8988T (cell line): ENCODE measurements at places on chromosomes 13 and 19.

DNA sequence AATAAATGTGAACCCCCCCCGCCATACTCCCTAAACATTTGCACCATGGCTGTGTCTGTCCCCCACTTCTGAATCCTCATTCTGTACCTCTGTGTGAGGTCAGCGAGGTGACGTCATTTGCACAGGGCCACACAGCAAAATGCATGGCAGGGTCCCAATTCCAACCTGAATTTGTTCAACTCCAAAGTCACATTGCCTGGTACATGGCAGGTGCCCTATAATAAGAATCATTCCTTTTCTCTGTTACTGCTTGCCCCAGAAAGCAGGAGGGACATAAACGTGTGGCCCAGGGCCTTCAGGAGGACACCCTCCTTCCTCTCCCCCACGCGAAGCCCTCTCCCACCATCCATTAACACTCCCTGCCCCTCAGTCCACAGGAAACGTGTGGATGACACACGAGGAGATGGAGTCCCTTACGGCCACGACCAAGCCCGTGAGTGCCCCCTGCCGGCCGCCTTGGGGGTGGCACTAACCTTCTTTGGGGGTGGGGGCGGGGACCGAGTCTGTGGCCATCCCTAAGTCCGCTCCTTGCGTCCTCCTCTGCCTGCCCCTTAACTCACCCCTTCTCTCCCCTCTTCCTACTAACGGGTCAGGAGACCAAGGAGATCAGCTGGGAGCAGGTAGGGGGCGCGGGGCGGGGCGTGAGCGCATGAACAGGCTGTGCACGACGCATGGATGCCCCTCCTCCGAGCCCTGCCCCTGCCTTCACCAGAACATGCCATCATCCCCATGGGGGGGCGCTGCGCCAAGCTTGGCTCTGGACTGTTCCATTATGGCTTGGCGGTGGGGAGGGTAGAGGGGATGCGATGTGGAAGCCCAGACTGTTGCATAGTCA lies 9.4 kb downstream of the HRC start:
- DNase-seq = peak; percentile 72

DNA sequence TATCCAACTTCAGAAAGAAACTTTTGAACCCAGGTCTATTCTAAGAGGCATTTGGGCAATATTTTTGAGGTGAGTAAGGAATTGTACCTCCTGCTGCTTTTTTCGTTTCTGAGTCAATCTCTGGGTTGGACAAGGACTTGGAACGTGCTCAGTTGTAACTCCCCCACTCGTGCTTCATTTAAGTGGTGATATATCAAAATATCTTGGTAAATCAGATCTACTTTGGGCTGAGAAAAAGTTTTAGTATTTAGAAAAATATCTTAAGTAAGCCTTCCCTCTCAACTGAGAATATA lies 728.9 kb downstream of the EFNB2 start:
- no peak for DNase-seq

DNA sequence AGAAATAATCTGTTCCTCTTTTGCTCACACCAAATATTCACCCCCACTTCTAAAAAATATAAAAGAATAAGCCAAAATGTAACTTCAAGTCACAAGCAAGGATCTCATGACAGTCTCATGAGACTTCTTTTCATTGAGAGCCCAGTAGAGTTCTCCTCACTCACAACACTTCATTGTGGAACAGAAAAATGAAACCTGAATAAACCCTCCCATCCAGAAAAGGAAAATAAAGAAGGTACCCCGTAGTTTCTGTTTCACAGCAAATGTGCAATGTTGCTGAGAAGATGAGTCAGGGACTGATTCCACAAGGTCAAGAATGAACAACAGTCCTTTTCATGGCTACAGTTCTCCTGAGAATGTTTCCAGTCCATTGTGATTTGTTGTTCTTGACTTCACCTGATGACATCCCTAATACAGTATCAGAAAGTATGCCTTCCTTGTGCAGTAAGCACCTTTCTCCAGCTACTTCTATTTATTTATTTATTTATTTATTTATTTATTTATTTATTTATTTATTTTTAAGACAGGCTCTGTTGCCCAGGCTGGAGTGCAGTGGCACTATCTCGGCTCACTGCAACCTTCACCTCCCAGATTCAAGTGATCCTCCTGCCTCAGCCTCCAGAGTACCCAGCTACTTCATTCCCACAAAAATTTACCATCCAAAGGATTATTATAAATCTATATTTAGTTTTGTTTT lies 6.4 kb upstream of the ZNF841 start:
- no peak for DNase-seq

- peak; percentile 96 for DNase-seq
Observed at GRCh38 chr19:10835089-10835753, 791 bp downstream of the TMED1 start.

DNA sequence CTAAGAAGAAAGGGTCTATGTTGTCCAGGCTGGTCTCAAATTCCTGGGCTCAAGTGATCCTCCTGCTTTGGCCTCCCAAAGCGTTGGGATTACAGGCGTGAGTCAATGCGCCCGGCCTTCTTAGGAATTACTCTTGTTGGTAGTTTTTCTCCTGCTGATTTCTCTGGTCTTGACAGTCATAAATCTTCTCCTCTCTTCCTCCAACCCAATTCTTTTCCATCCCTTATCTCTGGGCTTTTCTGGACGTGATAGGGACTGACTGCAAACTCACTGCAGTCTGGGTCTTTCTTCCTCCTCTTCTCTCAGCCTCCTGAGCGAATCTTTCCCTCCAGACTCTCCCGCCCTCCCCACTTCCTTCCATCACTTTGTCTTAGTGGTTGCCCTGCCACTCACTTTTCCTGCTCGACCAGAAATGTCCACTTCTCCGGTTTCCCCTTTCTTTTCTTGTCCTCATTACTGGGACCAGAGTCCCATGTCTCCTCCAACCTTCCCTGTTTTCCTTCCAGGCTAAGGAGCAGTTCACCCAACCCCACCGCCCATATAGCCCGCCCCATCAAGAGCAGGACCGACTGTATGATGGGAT lies 21.9 kb upstream of the TIMM44 start:
- DNase-seq = no peak

- no peak for DNase-seq
Observed at GRCh38 chr19:6271251-6271650, 8.5 kb downstream of the MLLT1 start.

DNA sequence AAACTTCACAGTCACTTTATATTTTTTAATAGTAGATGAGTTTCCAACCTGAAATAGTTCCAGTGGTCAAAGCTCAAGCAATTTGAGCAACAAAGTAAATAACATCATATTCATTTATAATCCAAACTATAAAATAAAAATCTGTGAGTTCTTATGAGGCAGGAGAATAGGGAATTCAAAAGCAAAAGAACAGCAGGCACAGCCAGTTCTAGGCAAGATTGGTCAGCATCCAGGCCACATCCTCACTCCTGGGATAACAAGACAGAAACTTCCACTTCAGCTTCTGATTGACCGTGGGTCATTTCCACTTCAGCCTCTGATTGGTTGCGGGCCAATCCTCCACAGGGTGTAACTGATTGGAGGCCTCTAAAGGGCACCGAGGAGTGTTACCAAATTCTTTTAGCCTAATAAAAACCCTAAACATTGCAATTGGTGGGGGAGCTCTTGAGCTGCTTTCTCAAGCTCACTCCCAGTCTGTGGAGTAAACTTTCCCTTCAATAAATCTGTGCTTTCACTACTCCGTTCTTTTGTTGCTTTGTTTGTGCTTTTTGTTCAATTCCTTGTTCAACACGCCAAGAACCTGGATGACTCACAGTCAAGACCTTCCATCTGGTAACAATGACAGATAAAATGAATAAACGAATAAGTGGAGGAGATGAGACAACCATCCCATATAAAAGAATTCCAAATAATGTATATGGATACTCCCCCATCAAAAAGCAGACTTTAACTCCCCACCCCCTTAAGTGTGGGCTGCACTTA lies 42.6 kb upstream of the AMER2 start:
- no peak for DNase-seq

DNA sequence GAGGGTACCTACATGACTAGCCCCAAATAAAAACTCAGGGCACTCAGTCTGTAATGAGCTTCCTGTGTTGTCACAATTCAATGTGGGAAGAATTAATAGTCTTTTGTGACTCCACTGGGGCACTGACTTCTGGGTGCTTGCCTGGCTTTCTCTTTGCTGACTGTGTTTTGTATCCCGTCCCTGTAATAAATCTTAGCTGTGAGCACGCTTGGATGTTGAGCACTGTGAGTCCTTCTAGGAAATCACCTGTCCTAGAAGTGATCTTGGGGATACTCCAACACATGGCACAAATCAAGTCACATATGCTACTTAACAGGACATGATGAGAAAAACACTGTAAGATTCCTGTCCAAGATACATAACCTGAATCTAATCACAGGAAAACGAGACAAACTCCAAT lies 83.0 kb downstream of the USP12 start:
- no peak for DNase-seq

DNA sequence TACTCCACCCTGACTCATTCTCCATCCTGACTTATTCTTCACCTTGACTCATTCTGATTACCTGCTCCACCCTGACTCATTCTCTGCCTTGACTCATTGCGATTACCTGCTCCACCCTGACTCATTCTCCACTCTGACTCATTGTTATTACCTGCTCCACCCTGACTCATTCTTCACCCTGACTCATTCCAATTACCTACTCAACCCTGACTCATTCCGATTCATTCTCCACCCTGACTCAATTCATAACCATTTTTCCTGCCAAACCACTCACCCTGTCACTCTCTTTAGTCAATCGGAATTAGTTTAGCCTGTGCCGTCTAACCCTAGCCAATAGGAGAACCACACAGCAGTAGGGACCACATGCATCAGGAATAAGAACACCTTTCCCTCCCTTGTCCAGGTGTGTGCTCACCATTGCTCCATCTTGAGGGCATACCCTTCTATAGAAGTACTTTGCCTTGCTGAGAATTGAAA lies 1227.4 kb upstream of the PCDH20 start:
- no peak for DNase-seq

GRCh38 chr19:18915639-18916038 lies 3.5 kb downstream of the COPE start:
- peak; percentile 85 for DNase-seq
